Posterior vena cava (tissue), 2 donors: ENCODE measurements at places on chromosomes 7 and 10. TPM values are rescaled to one million over a fixed set of nuclear protein-coding genes. Genes with fewer than 3 reads are reported as not detected.

DNA sequence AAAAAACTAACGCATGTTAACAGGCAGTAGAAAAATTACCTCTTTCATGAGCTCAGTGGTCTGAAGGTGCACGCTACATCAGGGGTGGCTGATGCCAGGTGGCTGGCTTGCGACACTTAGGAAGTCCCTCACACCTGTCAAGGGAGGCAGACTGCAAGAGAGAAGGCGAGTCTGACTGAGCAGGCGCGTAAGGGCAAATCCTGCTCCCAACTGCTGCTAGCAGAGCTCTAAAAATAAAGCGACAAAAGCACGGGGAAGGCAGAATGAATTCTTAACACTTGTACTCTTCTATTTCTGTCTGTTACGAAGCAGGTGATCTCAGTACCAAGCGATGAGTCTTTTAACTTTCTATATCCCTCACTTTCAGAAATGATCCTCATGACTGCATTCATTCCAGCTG is 33.1 kb downstream of the CACNA2D1 start:
- no peak for DNase-seq

CNPY1 gene
- not detected for total RNA-seq

- DNase-seq = peak; percentile 66
Measured at GRCh38 chr10:5538892-5539651, 14.3 kb downstream of the CALML3 start.

DNA sequence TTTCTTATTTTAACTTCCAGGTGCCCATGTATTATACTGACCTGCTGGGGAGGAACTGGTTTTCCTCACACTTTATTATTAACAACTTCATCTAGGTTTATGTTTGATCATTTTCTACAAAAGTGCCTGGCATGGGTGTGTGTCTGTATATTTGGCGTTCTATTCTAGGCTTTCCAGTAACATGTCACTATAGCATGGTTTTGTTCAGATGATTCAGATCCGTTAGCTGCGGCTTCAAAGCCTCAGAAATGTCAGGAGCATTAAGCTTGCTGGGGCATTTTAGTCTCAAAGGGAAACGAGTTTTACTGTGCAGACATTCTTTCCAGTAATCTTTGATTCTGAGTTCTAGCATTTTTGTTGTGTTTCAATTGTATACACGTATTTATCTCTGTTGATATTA is 2.3 kb downstream of the INPP5A start:
- DNase-seq = no peak

DNA sequence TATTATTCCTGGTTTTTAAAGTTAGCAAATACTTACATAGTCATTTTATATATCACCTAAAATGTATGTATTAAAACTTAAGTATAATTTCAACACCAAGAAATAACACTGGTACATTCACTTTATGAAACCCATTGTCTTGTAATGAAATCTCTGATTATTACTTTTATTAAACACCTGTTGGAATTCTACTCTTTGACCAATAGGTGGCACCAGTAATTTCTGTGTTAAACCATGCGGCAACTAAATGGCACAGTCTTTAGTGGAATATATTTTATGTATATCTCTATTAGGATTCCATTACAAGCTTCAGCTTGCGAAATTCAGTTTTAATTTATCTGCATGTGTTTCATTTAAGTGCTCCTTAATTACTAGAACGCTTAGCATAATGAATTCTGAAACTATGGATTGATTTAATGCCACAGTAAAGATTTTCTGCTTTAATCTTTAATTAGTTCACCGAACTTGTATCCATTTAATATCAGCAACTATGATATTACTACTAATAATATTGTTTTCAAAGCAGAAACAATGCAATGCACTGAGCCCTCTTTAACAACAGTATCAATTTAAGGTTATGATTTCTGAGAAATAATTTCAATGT is 181.3 kb downstream of the MAGI2 start:
- no peak for DNase-seq

GRCh38 chr7:29391262-29391661 is 172.4 kb upstream of the PRR15 start:
- no peak for DNase-seq

PITX3 gene
- total RNA-seq = not detected

CFAP43 gene
- 0.24 TPM for total RNA-seq

AHCYL2 gene
- 11.2 TPM for total RNA-seq

DNA sequence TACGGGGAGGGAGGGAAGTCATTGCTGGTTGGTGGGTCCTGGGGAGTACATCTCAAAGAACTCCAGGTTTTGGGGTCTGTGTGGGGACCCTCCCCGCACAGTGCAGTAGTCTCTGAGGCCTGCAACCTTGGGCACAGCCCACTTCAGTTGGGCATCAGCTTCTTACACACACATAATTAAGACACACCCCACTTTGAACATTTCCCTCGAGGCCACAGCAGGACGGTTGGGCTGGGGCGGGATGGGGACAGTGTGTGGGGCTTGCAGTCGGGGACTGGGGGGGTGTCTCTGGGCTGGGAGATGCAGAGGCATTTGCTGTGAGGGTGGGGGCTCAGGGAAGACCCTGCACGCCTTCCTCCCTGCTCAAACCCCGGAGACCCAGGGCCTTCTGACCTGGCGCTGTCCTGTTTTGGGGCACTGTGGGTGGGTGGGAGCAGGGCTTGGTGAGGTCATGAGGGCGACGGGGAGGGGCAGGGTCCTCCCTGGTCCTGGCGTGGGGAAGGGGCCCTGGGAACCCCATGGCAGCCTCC is 1.3 kb downstream of the LFNG start:
- no peak for DNase-seq

EIF5AL1 gene
- total RNA-seq = 0.37 TPM

TMEM139 gene
- total RNA-seq = 0.29 TPM

GRCh38 chr10:73865459-73866442 is 8.6 kb downstream of the CAMK2G start:
- DNase-seq = no peak

GRCh38 chr7:39091145-39091544 is 113.4 kb downstream of the POU6F2 start:
- no peak for DNase-seq

STAG3 gene
- 1.2 TPM for total RNA-seq
